NB4 (cell line): ENCODE measurements at places on chromosomes 13 and 19.

DNA sequence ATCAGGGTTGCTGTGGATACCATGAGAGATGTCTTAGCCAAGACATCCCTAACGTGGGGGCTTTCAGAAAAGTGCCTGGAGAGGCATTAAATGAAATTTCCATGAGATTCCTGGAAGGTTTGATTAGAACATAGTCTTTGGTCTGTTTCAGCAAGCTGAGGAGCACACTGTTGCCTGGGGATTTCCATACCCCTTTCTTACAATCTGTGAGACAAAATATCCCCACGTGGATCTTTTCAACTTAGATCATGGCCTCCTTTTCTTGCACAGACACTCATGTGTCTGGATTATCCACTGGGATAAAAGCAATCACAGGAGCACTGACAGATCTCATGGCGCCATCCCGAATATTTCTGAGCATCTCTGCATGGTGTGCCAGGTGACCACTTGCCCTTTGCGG lies 41.7 kb downstream of the GPR12 start:
- no peak for DNase-seq

DNA sequence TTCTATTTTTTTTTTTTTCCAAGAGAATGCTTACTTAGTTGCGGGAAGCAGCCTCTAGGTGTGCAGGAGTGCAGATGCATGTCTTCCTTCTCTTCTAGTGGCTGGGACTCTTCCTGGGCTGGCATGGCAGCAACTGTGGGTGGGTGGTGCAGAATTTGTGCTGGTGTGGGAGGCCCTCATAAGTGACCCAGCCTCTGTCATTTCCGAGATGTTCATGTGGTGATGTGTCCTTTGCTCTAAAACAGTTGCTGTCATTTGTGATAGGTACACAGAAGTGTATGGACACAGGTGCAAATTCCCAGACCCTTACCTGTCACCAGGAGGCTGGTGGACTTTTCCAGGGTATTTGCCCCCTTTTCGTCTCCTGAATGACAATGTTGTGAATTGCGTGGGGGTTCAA lies 367.7 kb downstream of the KCNRG start:
- no peak for DNase-seq

- no peak for DNase-seq
Measured at GRCh38 chr19:50362656-50363424, 2.6 kb downstream of the NAPSA start.

DNA sequence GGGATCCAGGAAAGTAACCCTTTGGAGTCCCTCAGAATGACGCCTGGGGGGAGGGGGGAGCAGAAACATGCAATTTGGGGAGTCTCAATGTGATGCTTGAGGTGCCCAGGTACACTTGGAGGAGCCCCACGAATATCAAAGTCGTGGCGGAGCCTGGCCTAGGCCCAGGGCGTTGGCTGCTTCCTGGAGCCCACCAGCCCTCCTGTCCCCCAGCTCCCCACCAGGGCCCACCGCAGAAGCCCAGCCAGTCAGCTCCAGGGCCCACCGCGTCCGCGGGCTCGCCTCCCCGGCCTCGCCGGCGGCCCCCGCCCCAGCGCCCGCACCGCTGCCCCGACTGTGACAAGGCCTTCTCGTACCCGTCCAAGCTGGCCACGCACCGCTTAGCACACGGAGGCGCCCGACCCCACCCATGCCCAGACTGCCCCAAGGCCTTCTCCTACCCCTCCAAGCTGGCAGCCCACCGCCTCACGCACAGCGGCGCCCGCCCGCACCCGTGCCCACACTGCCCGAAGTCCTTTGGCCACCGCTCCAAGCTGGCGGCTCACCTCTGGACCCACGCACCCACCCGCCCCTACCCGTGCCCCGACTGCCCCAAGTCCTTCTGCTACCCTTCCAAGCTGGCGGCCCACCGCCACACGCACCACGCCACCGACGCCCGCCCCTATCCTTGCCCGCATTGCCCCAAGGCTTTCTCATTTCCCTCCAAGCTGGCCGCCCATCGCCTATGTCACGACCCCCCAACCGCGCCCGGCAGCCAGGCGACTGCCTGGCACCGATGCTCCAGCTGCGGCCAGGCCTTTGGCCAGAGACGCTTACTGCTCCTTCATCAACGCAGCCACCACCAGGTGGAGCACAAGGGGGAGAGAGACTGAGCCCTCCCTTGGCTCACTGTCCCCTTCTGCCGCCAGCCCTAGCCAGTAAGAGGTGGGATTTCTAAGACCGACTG lies 2.1 kb downstream of the ZNF575 start:
- peak; percentile 34 for DNase-seq

- DNase-seq = no peak
Measured at GRCh38 chr13:97448503-97449251, 14.7 kb downstream of the RAP2A start.

- peak; percentile 56 for DNase-seq
Measured at GRCh38 chr13:24625331-24625731, 54.9 kb upstream of the ATP12A start.

- DNase-seq = peak; percentile 26
Measured at GRCh38 chr13:78376033-78376432, 227.3 kb downstream of the POU4F1 start.

DNA sequence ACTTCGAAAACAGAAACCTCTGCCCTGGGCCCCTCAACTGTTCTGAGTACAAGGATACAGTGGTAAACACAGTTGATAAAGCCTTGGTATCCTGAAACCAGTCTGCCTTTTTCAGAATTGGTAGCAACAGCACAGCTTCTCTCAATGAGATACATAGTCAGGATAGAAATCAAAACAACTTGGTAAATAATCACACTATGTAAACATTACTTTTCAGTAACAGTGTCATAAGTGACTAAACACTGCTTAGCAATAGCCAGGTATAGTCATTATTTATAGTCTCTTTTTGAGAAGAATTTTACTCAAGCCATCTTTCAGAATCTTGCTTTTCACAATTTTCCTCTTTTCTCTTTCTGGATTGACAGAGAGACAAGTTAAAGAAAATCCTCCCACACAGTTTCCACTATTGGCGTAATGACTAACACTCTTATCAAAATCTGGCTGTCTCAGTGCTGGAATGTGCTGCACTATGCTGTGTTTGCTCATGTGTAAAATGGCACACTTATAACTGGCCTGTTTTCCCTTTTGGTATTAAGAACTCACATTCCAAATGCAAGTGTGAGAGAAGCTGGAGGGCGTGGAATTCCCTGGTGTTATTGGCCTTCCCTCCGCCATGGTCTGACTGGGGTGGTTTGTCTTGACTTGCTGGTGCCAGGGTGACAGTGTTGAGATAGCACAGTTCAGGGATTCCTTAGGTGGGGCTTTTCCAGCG lies 368.8 kb downstream of the TDRD3 start:
- no peak for DNase-seq

DNA sequence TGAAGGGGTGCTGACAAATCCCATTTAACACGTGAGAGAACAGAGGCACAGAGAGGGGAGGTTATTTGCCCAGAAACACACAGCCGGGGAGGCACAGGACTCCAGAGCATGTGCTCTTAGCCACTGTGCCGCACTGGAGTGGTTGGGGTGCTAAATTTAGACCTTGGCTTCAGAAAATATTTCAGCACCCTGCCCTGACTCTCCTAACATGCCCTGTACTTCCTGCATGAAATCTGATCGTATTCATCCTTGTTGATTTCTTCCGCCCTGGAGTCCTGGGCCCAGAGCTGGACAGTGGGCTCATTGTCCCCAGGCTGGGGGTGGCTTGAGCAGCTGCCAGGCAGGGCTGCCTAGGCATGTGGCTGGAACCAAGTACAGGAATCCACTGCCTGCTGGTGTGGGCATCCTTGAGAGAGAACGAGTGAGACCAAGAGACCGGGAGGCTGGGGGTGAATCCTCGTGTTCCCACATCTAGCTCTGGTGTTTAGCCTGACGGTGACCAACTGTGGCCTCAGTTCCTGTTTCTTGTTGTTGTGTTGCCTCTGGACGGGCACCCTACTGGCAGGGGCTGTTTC lies 5.3 kb downstream of the SLC27A1 start:
- peak; percentile 78 for DNase-seq

DNA sequence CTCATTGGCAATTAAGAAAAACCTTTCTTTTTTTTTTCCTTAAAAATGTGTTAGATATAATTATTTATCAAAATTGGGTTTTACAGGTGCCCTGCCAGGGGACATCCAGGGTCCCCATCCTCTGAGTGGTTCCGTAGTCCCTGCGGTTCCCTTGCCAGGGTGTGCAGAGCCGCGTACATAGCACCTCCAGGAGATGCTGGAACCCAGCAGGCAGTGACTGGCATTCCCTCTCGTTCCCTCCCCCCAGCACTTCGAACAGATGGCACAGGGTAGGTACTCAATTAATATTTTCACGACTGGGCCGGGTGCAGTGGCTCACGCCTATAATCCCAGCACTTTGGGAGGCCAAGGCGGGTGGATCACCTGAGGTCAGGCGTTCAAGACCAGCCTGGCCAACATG lies 82.0 kb downstream of the COL4A1 start:
- DNase-seq = no peak

- DNase-seq = no peak
Measured at GRCh38 chr13:70370924-70371323, 262.7 kb upstream of the KLHL1 start.

GRCh38 chr19:11797491-11797890 lies 832 bp upstream of the ZNF491 start:
- DNase-seq = peak; percentile 89

GRCh38 chr13:43936647-43937046 lies 56.9 kb downstream of the LACC1 start:
- no peak for DNase-seq

GRCh38 chr19:1884291-1884718 lies 991 bp downstream of the ABHD17A start:
- no peak for DNase-seq

DNA sequence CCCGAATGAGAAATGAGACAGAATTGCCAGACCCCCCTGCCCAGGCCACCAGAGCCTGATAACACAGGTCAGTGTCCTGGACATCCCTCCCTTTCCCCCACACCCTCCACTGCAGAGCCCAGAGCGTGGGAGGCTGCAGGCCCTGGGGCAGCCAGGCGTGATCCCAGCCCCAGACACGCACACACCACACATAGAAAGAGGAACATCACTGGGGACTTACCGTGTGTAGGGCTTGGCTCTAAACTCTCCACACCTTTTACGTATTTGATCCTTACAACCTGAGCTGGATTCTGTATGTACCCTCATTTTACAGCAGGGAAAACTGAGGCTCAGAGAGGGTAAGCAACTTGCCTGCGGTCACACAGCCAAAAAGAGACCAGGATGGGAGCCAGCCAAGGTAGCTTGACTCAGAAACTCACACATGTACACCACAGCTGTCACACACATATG lies 334 bp upstream of the ANGPTL6 start:
- peak; percentile 70 for DNase-seq

- DNase-seq = peak; percentile 11
Measured at GRCh38 chr19:32824191-32824751, 45.3 kb downstream of the SLC7A9 start.

DNA sequence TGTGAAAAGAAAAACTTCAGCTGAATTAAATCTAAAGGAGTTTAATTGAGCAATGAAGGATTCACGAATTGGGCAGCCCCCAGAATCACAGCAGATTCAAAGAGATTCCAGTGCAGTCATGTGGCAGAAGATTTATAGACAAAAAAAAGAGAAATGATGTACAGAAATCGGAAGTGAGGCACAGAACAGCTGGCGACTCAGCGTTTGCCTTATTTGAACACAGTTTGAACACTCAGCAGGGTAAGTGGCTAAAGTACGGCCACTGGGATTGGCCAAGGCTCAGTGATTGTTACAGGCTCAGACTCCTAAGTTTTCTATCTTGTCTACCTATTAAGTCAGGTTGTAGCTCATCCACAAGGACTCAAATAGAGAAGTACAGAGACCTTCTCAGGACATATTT lies 11.6 kb upstream of the CFAP97D2 start:
- DNase-seq = peak; percentile 60

DNA sequence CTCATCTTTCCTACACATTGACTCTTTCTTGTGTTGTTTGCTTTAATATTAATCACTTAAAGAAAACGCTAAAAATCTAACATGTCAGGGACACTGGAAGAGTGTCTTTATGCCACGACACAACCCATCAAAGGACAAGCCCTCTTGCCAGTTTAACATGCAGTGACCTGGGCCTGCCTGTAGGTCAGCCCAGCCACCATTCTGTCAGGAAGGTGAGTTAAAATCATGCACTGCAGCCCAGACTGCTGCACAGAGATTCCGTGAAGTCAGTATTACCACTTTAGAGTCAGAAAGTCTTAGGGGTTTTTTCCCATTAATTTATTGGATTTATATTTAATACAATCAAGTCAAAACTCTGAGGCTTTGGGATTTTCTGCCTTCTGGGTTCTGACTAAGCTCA lies 58.0 kb downstream of the TNFRSF19 start:
- no peak for DNase-seq

DNA sequence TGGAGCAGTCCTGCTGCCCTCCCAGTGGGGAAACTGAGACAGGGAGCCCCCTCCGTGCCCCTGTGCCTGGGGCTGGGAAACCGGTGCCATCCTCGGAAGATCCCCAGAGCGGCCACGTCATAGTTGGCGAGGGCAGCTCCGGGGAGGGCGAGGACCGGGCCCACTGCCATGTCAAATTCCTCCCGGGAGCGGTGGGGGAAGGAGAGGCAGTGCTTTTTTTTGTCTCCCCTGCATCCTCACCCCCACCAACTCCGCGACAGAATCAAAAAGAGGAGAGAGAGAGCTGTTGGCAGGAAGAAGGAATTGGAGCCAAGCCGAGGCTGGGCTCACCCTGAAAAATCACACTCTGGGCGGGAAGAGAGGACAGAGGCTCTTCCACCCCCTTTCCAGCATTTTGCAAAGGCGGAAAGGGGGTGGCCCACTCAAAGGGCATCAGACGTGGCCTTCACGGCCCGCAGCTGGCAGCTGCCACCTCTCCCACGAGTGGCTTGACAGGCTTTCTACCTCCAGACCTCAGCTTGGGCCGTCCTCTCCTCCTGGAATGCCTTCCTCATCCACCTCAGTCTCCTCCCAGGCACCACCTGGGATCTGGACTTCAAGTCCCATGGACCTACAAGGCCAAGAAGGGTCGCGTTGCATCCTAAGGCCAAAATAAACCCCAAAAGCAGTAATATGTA lies 19.6 kb upstream of the NFIC start:
- no peak for DNase-seq

- no peak for DNase-seq
Measured at GRCh38 chr13:44394658-44395057, 21.0 kb downstream of the SERP2 start.

- DNase-seq = no peak
Measured at GRCh38 chr13:27415116-27415515, 9.3 kb upstream of the GTF3A start.

DNA sequence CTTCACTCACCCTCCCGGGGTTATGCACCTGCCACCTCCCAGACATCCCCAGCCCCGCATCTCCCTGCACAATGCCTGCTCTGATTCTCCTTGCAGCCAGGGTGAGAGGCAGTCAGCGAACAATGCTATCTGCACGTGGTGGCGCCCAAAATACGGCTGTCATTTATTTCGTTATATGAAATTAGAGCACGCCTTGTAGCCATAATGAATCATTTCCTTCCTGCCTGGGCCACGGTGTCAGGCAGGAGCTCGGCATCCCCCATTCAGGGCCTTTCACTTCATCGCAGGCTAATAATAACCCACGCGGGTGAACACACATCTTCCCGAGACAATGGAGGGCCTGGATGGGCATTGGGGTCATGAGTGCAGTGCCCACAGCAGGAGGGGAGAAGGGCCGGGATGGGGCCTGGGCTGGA lies 143.8 kb upstream of the ZNF507 start:
- peak; percentile 54 for DNase-seq

GRCh38 chr13:74479124-74479523 lies 344.9 kb upstream of the KLF12 start:
- no peak for DNase-seq
